ENCODE measurements at places on chromosomes 7 and 10. TPM values are rescaled to one million over a fixed set of nuclear protein-coding genes. Genes with fewer than 3 reads are reported as not detected.

- H3K27me3 ChIP-seq, result no peaks in the 10 kb centered on the region
- DNase-seq, result no peak
- peaks cover 13% of the 10 kb centered on the region for H3K36me3 ChIP-seq
- peaks cover 23% of the 10 kb centered on the region for H3K4me1 ChIP-seq
Measured at GRCh38 chr10:124975977-124976514, 34.1 kb downstream of the ZRANB1 start.

DNA sequence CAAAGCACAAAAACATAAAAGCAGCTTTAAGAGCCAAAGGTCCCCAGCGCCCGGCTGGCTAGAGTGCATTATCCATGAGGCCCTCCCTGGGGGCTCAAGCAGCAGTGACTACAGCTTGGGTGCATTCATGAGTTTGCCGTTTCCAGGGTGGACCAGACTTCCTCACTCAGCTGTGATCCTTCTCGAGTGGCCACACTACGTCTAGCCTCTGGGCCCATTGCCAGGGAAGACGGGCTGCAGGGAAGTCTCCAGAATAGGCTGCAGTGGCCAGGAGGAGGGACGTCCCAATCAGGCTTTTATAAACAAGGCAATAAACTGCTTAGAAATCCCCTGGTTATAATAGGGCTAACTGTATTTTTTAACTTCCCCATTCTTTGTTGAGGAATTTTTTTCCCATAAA is 89.4 kb upstream of the C1QL3 start:
- no peak for DNase-seq
- no peaks in the 10 kb centered on the region for H3K36me3 ChIP-seq
- no peak overlapping the region for H3K27ac ChIP-seq
- no peaks in the 10 kb centered on the region for H3K27me3 ChIP-seq

DNA sequence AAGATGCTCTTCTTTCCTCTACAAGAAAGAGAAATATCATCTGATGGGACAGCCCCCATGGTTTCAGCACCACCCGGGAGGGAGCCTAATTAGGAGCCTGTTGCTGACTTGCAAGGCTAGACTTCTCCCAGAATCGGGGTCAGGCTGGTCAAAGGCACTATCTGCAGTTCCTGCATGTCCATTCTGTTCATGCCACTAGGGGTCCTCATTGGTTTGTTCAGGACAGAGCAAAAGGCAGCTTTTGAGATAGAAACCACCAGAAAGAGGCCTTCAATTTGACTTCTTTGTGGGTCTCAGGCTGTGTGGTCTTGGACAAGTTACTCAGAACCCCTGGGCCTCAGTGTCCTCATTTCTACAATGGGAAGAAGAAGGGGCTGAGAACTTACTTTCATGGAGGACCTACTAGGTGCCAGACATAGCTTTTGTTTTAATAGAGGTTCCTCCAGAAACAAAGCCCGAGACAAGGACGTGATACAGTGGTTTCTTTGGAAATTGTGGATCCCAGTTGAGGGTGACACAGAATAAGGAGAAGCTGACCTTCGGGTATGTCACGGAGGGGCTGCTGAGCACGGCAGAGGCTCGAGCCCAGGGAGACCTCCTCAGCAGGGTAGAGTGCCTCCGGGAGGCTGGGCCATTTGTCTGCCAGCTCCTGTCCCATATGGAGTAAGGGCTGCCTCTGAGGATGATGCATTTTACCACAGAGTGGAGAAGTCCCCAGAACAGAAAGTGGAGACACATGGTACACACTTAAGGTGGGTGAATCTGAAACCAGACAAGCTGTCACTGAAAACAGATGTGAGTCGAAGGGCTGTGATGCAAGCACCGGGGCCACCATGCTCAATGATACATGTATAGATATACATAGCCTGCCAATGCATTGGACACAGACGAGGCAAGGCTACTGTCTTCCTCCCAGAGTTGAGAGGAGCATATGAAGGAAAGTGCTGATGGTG is 33.1 kb upstream of the NEUROD6 start:
- H3K27me3 ChIP-seq, result no peaks in the 10 kb centered on the region
- H3K4me3 ChIP-seq, result no peak overlapping the region
- H3K27ac ChIP-seq, result no peak overlapping the region
- peak; percentile 10 for DNase-seq

GRCh38 chr10:71667387-71667752 is 52.2 kb downstream of the C10orf105 start:
- no peak overlapping the region for H3K4me3 ChIP-seq
- peaks cover 3% of the 10 kb centered on the region for H3K27me3 ChIP-seq
- peaks cover 13% of the 10 kb centered on the region for H3K4me1 ChIP-seq
- peak; percentile 9 for DNase-seq
- no peaks in the 10 kb centered on the region for H3K36me3 ChIP-seq

GRCh38 chr7:25759748-25760147 is 392.2 kb upstream of the NFE2L3 start:
- peaks cover 11% of the 10 kb centered on the region for H3K27me3 ChIP-seq
- no peaks in the 10 kb centered on the region for H3K4me1 ChIP-seq
- H3K36me3 ChIP-seq, result no peaks in the 10 kb centered on the region
- no peak overlapping the region for H3K4me3 ChIP-seq
- DNase-seq, result no peak
- no peak overlapping the region for H3K27ac ChIP-seq

DNA sequence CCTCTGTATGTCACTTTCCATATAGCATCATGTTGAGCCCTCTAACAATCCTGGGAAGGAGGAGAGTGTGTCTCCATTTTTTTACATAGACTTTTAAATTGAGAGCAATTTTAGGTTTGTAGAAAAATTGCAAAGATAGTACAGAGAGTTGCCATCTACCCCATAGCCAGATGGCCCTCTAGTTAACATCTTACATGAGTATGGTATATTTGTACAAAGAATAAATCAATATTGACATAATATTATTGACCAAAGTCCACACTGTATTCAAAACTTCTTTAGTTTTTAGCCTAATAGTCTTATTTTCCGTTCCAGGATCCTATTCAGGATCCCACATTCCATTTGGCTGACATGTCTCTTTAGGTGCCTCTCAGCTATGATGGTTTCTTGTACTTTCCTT is 274.6 kb upstream of the PLPP4 start:
- no peaks in the 10 kb centered on the region for H3K27me3 ChIP-seq
- H3K4me1 ChIP-seq, result no peaks in the 10 kb centered on the region
- no peak for DNase-seq
- H3K4me3 ChIP-seq, result no peak overlapping the region
- H3K36me3 ChIP-seq, result no peaks in the 10 kb centered on the region

GRCh38 chr7:131170440-131171271 is 157.0 kb upstream of the MKLN1 start:
- H3K36me3 ChIP-seq, result no peaks in the 10 kb centered on the region
- no peak for DNase-seq

DNA sequence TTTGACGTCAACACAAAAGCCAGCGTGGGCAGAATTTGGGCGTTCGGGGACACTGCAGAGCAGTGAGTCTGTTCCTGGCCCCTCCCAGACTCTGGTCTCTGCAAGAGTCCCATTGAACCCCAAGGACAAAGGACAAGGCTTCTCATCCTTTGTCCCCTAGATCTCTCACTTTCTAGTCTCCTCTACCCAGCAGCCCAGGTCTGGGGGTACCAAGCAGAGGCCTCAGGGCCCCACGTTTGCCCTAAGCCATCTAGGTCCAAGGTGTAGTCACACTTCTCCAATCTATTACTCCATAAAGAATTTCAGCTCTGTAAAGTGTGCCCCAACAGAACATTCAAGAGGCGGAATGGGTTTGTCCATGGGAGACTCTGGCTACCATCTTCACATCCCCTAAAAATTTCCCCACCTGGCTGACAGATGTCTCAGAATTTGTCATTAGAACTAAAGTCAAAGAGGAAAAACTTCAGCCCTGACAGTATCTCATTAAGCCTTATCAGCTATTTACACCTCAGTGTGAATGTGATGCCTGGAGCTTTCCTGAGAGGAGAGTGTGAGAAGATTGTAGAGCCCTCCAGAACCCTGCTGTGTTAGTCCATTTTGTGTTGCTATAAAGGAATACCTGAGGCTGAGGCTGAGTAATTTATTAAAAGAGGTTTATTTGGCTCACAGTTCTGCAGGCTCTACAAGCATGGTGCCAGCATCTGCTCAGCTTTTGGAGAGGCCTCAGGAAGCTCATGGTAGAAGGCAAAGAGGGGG is 81.4 kb upstream of the HABP2 start:
- H3K27ac ChIP-seq, result no peak overlapping the region
- no peak overlapping the region for H3K4me3 ChIP-seq
- no peak for DNase-seq
- H3K36me3 ChIP-seq, result no peaks in the 10 kb centered on the region
- peaks cover 3% of the 10 kb centered on the region for H3K27me3 ChIP-seq

GRCh38 chr10:132918617-132919373 is 23.6 kb downstream of the CFAP46 start:
- no peaks in the 10 kb centered on the region for H3K4me1 ChIP-seq
- no peak overlapping the region for H3K27ac ChIP-seq
- H3K27me3 ChIP-seq, result no peaks in the 10 kb centered on the region
- H3K4me3 ChIP-seq, result no peak overlapping the region
- DNase-seq, result no peak

DNA sequence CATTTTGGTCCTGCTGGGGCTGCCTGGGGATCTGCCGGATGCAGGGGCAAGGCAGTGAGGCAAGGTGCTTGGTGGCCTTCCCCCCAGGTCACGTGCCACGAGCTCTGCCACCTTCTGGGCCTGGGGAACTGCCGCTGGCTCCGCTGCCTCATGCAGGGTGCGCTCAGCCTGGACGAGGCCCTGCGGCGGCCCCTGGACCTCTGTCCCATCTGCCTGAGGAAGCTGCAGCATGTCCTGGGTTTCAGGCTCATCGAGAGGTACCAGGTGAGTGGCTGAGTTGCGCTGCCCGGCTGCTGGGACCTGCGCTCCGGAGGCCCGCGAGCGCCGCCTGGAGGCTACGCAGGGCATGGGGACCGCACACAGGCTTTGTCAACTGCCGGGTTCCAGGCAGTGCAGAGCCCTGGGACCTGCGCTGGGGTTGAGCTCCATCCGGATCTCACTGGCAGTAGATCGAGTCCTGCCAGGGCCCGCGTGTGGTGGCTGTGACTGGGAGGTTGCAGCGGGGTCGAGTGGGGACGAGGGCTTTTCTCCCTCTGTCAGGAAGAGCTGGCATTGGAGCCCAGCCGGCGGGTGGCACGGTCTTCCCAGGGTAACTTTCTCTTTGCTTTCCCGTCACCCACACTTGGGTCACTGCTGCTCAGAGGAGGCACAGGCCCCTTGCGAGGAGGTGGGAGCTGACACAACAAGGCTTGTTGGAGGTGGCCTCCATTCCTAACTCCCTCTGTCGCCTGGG is 21.7 kb downstream of the AMZ1 start:
- peak overlapping the region; percentile 43 for H3K4me3 ChIP-seq
- peaks cover 4% of the 10 kb centered on the region for H3K36me3 ChIP-seq
- peaks cover 7% of the 10 kb centered on the region for H3K27me3 ChIP-seq
- H3K4me1 ChIP-seq, result peaks cover 45% of the 10 kb centered on the region
- DNase-seq, result peak; percentile 84

DNA sequence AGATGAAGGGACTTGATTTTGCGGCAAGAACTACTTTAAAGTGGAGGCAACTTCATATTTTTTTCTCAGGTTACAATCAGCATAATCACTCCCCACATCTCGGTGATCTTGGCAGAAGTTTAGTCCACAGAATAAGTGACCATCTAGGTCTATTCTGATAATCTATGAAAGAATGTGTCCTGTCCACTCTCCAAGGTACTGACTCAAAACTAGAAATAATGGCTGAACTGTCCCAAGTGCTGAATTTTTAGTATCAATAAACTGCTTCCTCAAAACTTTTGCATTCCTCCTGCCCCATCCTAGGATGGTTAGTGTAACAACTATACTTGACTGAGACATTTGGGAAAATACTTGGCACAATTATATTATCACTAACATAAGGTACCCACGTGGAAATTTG is 10.9 kb upstream of the CHRM2 start:
- no peak for DNase-seq
- H3K4me1 ChIP-seq, result no peaks in the 10 kb centered on the region
- no peaks in the 10 kb centered on the region for H3K36me3 ChIP-seq
- H3K4me3 ChIP-seq, result no peak overlapping the region
- no peaks in the 10 kb centered on the region for H3K27me3 ChIP-seq
- no peak overlapping the region for H3K27ac ChIP-seq

DNA sequence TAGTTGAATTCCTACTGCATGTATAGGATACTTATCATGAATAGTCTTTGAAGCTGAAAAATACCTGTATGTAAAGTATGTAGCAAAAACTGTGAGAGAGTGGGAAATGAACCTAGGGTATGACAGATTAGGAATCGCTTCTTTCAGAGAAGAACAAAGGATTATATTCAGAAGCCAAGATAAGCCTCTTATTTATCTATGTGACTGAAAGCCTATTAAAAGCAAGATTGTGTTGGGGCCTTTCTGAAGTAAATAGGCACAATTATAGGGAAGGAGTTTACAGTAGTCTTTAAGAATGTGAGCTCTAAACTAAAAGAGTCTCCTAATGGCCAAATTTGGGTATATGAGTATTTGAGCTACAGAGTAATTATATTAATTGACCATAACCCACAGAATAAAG is 102.1 kb downstream of the MTERF1 start:
- no peaks in the 10 kb centered on the region for H3K4me1 ChIP-seq
- H3K36me3 ChIP-seq, result no peaks in the 10 kb centered on the region
- no peak overlapping the region for H3K4me3 ChIP-seq
- no peak for DNase-seq
- peaks cover 6% of the 10 kb centered on the region for H3K27me3 ChIP-seq

DNA sequence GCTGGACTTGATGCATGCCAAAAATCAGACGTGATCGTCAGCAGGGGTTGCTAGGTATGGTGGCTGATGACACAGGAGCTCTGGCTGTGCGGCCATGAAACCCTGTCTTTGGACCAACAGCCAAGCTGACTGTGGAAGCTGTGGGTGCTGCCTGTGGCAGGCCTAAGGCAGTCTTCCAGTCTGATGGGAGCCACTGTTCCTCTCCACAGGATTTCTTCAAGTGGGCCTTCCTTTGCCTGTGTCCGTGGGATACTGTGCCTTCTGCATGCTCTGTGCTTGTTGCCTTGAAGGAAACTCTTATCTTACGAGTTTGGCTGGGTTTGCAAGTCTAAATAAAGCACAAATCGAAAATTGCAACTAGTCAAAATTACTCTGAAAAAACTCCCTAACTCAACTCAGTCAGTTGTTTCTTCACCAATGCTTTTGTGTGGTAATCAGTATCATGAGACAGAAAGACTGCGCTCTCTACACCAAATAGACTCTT is 101.9 kb upstream of the PDLIM1 start:
- H3K4me3 ChIP-seq, result no peak overlapping the region
- H3K4me1 ChIP-seq, result peaks cover 6% of the 10 kb centered on the region
- H3K27ac ChIP-seq, result no peak overlapping the region
- no peak for DNase-seq
- H3K27me3 ChIP-seq, result peaks cover 3% of the 10 kb centered on the region
- no peaks in the 10 kb centered on the region for H3K36me3 ChIP-seq

DNA sequence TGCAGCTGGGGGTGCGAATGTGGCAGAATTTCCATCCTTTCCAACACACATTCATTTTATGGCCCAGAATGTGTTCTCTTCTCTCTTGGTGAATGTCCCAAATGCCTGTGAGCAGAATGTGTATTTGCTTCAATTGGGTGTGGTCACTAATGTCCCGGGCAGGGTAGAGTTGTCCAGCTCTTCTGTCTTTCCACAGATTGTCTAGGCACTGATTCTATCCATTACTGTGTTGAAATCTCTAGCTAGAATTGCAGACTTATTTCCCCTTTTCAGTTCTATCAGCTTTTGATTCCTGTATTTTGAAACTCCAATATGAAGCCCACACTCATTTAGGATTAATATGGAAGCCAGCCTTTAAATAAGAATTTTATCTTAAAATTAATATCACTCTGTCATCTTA is 14.0 kb upstream of the AKR1E2 start:
- H3K36me3 ChIP-seq, result no peaks in the 10 kb centered on the region
- H3K4me3 ChIP-seq, result no peak overlapping the region
- peaks cover 5% of the 10 kb centered on the region for H3K27me3 ChIP-seq
- H3K27ac ChIP-seq, result no peak overlapping the region
- H3K4me1 ChIP-seq, result no peaks in the 10 kb centered on the region
- DNase-seq, result no peak

TRIM50 gene
- not detected for total RNA-seq

TRIL gene
- not detected for total RNA-seq

C10orf105 gene
- total RNA-seq, result 0.71 TPM

COMTD1 gene
- total RNA-seq, result 27.3 TPM

SORCS1 gene
- not detected for total RNA-seq

MOGAT3 gene
- total RNA-seq, result not detected

FAM25G gene
- not detected for total RNA-seq
